Stimulated activated CD8-positive, alpha-beta memory T cell treated with anti-CD3 and anti-CD28 coated beads, Interleukin-15, amount 100 ng/mL, for 1 hour (primary cell): ENCODE measurements at places on chromosomes 2 and 18.

DNA sequence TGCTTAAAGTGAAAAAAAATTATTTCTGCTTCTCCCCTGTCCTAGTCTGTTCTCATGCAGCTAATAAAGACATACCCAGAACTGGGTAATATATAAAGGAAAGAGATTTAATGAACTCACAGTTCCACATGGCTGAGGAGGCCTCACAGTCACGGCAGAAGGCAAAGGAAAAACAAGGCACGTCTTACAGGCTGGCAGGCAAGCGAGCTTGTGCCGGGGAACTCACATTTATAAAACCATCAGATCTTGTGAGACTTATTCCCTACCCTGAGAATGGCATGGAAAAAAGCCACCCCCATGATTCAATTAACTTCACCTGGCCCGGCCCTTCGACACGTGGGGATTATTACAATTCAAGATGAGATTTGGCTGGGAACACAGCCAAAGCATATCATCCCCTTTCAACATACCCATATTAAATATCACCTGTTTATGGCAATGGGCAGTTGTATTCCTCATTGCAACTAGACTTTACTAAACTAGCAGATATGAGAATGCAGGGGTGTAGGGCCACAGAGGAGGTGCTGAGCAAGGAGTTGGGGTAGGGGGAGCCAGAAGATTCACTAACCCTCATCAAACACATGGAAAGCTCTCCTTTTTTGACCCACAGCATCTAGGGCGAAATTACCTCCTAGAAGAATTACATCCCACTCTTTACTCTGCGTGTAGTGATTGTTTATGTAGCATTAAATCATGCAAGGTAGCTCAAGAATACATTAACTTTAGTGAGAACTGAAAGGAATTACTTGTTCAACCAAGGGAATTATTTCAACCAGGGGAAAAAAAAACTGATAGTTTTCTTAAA, 183.3 kb upstream of the DOK6 start:
- no peak for DNase-seq

DNA sequence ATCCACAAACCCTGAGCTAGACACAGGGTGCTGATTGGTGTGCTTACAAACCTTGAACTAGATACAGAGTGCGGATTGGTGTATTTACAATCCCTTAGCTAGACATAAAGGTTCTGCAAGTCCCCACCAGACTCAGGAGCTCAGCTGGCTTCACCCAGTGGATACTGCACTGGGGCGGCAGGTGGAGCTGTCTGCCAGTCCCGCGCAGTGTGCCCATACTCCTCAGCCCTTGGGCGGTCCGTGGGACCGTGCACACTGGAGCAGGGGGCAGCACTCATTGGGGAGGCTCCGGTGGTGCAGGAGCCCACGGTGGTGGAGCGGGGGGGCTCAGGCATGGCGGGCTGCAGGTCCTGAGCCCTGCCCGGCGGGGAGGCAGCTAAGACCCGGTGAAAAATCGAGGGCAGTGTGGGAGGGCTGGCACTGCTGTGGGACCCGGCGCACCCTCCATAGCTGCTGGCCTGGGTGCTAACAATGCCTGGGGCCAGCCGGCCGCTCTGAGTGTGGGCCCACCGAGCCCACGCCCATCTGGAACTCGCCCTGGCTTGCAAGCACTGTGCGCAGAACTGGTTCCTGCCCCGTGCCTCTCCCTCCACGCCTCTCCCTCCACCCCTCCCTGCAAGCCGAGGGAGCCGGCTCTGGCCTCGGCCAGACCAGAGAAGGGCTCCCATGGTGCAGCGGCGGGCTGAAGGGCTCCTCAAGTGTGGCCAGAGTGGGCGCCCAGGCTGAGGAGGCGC, 75.6 kb downstream of the MOB4 start:
- DNase-seq = no peak

DNA sequence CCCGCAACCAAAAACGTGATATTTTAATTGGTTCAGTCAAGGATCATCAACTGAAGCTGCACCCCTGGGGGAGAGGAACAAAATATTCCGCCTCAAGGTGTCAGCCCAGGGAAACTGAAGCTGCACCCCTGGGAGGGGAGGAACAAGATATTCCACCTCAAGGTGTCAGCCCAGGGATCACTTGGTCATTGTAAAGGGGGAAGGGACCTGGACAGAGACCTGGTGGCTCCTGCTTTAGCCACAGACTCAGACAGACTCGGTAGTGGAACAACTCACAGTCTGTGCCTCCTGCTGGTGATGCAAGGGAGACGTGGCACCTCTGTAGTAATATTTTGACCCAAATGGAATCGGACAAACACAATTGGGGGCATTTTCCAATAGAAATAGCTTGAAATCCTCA, 75.1 kb downstream of the GBX2 start:
- no peak for DNase-seq

DNA sequence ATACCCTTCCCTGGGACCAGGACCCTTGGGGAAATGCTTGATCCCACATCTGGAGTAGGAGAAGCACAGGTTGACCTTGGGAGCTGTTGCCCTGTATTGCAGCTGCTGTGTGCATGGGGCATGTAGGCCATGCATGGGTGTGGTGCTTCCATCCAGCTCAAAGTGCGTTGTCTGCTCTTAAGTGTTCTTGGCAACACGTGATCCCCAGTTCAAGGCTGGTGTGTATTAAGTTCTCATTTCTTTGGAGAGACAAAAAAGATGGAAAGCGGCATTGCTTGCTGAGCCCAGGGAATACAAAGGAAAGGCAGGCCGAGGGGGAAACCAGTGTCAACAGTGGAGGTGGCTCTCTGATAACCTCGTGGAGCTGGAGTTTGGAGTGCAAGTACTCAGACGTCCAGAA, 110.7 kb downstream of the RTP5 start:
- no peak for DNase-seq

DNA sequence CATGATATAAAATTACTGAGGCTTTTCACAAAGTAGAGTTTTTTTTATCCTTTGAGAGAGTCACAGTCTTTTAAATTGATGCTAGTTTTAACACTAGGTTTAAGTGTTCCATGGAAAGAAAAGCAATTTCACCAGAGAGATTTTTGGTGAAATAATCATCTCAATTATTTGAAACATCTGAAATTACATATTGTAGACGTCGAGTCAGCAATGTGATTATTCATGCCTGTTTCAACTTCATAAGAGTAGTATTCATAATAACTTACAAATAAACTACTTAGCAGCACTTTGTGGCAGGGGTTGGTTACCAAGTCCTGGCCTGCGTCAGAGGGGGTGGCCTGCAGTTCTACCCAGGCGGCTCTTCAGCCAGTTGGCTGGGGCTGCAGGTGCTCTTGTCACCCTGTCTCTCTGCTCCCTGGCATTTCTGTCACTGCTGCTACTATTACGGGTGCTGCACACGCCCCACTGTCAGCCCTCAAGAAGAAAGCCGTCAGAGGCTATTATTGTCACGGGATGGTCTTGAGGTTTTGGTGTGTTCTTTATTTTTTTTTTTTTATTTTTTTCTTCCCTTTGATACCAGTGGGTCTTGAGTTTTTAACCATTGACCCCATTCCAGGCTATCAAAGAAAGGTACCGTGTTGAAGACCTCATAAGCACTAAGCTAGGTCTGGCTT, 50.4 kb downstream of the MALT1 start:
- no peak for DNase-seq

DNA sequence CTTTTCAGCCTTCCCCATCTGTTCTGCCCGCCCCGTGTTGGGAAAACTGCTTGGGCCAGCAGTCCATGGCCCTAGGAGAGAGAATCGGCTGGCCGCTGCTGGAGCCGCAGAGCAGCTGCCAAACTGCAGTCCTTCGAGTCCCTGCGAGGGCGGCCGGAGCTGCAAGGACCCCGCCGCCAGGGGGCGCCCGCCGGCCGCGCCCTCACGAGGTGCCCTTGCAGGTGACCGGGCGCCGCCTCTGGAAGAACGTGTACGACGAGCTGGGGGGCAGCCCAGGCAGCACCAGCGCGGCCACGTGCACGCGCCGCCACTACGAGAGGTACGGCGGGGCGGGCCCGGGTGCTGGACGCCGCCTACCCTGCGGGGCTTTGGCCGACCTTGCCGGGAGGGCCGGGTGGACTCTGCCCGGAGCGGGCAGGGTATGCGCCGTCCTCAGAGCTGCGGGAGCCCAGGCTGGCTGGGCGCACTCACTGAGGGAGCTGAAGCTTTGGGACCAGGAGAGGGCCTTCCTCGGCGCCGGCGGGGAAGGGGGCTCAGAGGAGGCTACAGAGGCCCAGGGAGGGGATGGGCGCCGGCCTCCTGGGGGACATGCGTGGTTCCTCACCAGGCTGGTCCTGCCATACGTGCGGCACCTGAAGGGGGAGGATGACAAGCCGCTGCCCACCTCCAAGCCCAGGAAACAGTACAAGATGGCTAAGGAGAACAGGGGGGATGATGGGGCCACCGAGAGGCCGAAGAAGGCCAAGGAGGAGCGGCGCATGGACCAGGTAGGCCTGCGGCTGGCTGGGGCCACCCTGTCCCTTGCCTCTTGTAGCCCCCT, 13.6 kb downstream of the ARID5A start:
- no peak for DNase-seq
